PC-9 (cell line): ENCODE measurements at places on chromosomes 11 and 22.

DNA sequence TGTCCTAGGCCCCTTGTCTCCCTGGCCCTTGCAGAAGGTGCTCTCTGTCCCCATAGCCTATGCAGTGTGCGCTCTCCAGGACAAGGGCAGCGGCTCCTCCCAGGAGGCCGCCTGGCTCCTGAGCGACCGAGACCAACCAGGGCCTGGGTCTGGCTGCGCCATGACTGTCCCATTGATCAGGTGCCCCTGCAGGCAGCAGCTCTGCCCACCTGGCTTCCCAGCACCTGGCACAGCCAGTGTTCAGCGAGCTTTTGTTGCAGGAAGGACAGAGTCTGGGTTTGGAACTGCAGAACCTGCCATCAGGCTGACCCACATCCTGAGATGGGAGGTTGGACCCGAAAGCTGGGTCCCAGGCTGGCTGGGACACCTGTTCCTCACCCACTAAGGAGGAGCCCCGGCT, 1001.1 kb downstream of the BRD1 start:
- H3K27me3 ChIP-seq: peaks cover 89% of the 10 kb centered on the region
- H3K4me1 ChIP-seq: no peaks in the 10 kb centered on the region
- no peak for DNase-seq

DNA sequence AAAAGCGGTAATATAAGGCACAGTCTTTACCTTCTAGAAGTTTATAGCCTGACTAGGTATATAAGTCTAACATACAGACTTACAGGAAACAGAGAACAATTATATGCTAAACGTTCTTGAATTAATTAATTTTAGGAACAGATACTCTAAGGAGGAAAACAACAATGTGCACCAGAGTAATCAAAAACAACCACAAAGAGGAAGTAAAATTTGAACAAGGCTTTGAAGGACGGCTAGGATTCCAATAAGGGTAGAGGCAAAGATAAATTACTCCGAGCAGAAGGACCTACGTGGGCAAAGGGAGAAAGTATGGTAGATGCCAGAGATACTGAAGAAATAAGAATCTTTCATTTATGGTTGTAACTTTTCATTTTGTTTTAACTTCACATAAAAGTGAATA, 54.4 kb downstream of the ENTHD1 start:
- no peaks in the 10 kb centered on the region for H3K36me3 ChIP-seq
- no peak for DNase-seq
- H3K4me1 ChIP-seq: no peaks in the 10 kb centered on the region
- no peak overlapping the region for H3K4me3 ChIP-seq
- H3K27me3 ChIP-seq: peaks cover 27% of the 10 kb centered on the region

- H3K27me3 ChIP-seq: no peaks in the 10 kb centered on the region
- H3K36me3 ChIP-seq: 0 out of 2 replicates have a peak, but pooled peaks cover 5% of the 10 kb centered on the region
- no peak overlapping the region for H3K27ac ChIP-seq
- DNase-seq: no peak
- no peak overlapping the region for H3K4me3 ChIP-seq
Measured at GRCh38 chr22:38789606-38790005, 4.3 kb downstream of the DNAL4 start.

GRCh38 chr11:78822931-78823423, 248.3 kb upstream of the NARS2 start:
- H3K4me1 ChIP-seq: no peaks in the 10 kb centered on the region
- H3K4me3 ChIP-seq: no peak overlapping the region
- H3K27ac ChIP-seq: no peak overlapping the region
- DNase-seq: no peak
- peaks cover 69% of the 10 kb centered on the region for H3K27me3 ChIP-seq

GRCh38 chr11:2815762-2816496, 69.6 kb downstream of the CDKN1C start:
- no peak for DNase-seq
- no peaks in the 10 kb centered on the region for H3K4me1 ChIP-seq
- peaks cover 22% of the 10 kb centered on the region for H3K27me3 ChIP-seq

- no peaks in the 10 kb centered on the region for H3K4me1 ChIP-seq
- no peaks in the 10 kb centered on the region for H3K36me3 ChIP-seq
- no peak overlapping the region for H3K4me3 ChIP-seq
- H3K27me3 ChIP-seq: no peaks in the 10 kb centered on the region
Measured at GRCh38 chr11:70908223-70908622, 344.2 kb downstream of the SHANK2 start.

- no peaks in the 10 kb centered on the region for H3K27me3 ChIP-seq
- peak; percentile 67 for DNase-seq
- no peak overlapping the region for H3K27ac ChIP-seq
- no peaks in the 10 kb centered on the region for H3K36me3 ChIP-seq
Measured at GRCh38 chr11:102256251-102256650, 61.0 kb upstream of the BIRC3 start.

DNA sequence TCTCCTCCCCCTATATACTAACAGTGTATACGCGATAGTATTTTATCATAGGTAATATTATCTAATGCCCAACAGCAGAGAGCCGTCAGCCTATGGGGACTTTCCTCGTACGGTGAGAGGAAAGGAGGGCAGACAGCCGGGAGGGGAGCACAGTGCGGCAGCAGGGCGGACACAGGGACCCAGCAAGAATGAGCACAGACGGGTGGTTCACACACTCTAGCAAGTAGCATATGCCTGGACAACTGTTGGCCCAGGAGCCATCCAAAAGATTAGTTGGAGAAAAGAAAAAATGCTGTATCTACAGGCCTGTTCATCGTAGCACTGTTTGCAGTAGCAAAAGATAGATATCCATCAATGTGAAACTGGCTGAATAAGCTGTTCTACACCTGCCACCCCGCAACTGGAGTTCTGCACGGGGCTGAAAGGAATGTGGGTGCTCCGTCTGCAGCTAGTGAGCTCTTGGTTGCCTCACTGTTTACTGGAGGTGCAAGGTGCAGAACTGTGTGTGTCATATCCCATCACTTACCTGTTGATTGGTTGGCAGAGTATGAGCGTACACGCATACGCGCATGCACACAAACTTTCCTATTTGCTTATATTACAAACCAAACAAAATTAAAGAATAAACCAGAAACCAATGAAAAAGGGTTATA, 324.3 kb downstream of the TBC1D22A start:
- H3K27ac ChIP-seq: no peak overlapping the region
- DNase-seq: no peak
- no peaks in the 10 kb centered on the region for H3K4me1 ChIP-seq
- H3K36me3 ChIP-seq: no peaks in the 10 kb centered on the region
- H3K27me3 ChIP-seq: no peaks in the 10 kb centered on the region
- H3K4me3 ChIP-seq: no peak overlapping the region

GRCh38 chr22:47839595-47840227, 1077.3 kb downstream of the TBC1D22A start:
- no peak for DNase-seq
- H3K36me3 ChIP-seq: no peaks in the 10 kb centered on the region
- H3K27me3 ChIP-seq: no peaks in the 10 kb centered on the region

DNA sequence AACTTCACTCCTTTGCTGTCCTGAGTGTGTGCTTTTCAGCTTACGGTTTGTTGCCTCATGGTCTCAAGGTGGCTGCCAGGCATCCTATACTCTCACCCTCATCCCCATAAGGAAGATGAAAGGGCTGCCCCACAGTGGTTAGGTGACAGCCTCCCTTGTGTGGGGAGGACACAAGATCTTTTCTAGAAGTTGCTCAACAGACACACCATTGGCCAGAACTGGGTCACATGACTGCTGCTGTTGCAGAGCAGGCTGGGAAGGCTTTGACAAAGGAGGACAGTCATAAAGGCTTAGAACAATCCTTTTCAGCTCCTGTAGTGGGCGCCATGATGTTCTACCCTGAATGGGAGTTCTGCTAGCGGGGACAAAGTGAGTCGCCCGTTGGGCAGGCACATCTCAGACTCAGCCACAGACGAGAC, 69.7 kb upstream of the RASD2 start:
- H3K4me3 ChIP-seq: no peak overlapping the region
- no peaks in the 10 kb centered on the region for H3K36me3 ChIP-seq
- H3K27ac ChIP-seq: no peak overlapping the region
- no peak for DNase-seq
- H3K4me1 ChIP-seq: 0 out of 2 replicates have a peak, but pooled peaks cover 7% of the 10 kb centered on the region
- H3K27me3 ChIP-seq: no peaks in the 10 kb centered on the region

DNA sequence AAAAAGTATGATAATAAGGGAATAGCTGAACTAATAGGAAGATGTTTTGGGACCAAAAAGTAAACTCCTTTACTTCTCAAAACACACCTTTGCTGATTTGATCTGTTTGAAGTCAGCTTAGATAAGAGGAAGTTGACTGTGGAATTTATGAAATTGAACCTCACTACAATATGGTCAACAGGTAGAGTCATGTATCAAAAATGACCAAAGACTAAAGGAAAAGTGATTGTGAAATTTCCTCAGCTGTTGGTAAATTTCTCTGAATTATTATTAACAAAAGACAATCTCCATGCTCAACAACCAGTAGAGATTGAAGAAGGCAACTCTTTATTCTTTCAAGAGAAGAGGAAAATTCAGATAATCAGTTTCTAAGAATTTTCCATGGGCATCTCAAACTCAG, 826.5 kb downstream of the KCNA4 start:
- H3K4me1 ChIP-seq: no peaks in the 10 kb centered on the region
- no peak overlapping the region for H3K27ac ChIP-seq
- DNase-seq: no peak
- no peaks in the 10 kb centered on the region for H3K36me3 ChIP-seq

DNA sequence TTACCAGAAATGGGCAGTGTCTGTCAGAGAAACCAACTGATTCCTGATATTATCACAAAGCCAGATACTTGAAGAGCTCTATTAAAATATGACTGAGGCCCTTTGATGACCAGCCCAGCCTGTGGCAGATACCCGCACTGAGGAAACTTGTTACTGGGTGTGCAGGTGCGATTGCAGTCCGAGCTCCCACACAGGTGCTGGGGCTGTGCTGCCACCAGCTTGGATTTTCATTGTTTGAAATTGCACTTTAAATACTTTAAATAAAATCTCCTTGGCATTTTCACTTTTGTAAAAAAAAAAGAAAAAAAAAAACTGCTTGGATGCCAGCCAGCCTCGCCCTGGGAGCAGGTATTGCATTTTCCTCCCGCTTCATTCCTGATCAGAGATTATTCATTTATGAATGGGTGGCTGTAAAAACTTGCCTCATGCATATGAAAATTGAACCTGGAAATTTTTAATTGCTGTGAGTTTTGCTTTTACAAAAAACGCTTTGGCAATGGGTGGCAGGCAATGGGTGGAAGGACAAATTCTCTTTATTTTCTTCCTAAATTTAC, 21.2 kb downstream of the EHF start:
- peaks cover 56% of the 10 kb centered on the region for H3K36me3 ChIP-seq
- H3K4me3 ChIP-seq: peak overlapping the region; percentile 38; the same call in 1 of the 2 replicates
- H3K27ac ChIP-seq: peak overlapping the region; percentile 84
- H3K27me3 ChIP-seq: no peaks in the 10 kb centered on the region
- peaks cover 88% of the 10 kb centered on the region for H3K4me1 ChIP-seq
- peak; percentile 66 for DNase-seq

DNA sequence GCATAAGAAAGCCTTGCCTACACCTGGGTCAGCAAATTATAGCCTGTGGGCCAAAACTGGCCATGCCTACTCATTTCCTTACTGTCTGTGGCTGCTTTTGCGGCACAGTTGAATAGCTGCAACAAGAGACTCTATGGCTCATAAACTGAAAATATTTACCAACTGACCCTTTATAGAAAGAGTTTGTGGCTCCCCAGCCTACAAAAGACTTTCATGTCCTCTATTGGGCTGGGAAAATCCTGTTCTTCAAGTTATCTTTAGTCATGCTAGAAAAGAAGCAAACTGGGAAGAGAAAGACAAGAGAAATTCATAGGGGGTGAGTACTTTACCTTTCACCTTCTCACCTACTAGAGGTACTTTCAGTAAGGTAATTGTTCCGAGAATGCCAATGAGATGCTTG, 175.1 kb downstream of the SWAP70 start:
- H3K4me3 ChIP-seq: no peak overlapping the region; the same call in 1 of the 2 replicates
- no peaks in the 10 kb centered on the region for H3K27me3 ChIP-seq
- peak overlapping the region; percentile 77 for H3K27ac ChIP-seq
- DNase-seq: peak; percentile 95
- peaks cover 32% of the 10 kb centered on the region for H3K4me1 ChIP-seq

- H3K4me1 ChIP-seq: peaks cover 42% of the 10 kb centered on the region
- no peak overlapping the region for H3K4me3 ChIP-seq
Measured at GRCh38 chr22:40709752-40710413, 30.6 kb downstream of the MCHR1 start.

DNA sequence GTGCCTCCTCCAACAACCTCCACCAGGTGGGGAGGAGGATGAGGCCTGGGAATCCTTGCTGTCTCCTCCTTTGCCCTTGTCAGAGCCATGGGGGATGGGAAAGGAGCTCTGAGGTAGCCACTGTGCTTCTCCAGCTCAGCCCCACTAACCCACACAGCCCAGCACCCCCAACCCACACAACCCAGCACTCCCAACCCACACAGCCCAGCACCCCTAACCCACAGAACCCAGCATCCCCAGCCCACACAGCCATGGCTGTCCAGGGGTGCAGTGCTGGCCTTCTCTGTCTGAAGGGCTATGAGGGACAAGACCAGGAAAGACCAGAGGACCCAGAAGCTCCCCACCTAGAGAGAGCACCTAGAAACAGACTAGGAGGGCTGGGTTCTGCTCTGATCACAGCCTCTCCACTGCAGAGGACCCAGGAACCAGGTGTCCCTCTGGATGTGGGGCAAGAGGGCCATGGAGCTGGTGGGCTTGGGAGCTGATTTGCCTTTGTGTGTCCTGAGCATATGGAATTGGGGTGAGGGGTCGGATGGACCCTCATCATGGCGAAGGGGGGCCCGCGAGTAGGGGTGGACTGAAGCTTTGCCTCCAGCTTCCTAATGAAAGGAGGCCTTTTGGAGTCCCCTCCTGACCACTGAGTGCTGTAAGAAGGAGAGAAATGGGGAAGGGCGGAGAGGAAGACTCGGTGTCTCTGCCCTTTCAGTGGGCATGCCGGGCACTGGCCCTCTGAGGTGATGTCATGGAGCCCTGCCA, 117.6 kb upstream of the THY1 start:
- no peak for DNase-seq
- no peaks in the 10 kb centered on the region for H3K4me1 ChIP-seq
- H3K4me3 ChIP-seq: no peak overlapping the region
- no peak overlapping the region for H3K27ac ChIP-seq
- H3K27me3 ChIP-seq: peaks cover 5% of the 10 kb centered on the region; the same call in 1 of the 2 replicates

GRCh38 chr11:74444173-74444826, 23.0 kb downstream of the KCNE3 start:
- no peak overlapping the region for H3K4me3 ChIP-seq
- H3K27me3 ChIP-seq: no peaks in the 10 kb centered on the region
- peaks cover 7% of the 10 kb centered on the region; the same call in 1 of the 2 replicates for H3K4me1 ChIP-seq
- H3K27ac ChIP-seq: no peak overlapping the region
- H3K36me3 ChIP-seq: no peaks in the 10 kb centered on the region

GRCh38 chr11:77093987-77094840, 8.4 kb upstream of the OMP start:
- H3K27me3 ChIP-seq: no peaks in the 10 kb centered on the region
- DNase-seq: no peak
- no peak overlapping the region for H3K27ac ChIP-seq
- H3K4me1 ChIP-seq: peaks cover 22% of the 10 kb centered on the region
- H3K4me3 ChIP-seq: no peak overlapping the region
- no peaks in the 10 kb centered on the region for H3K36me3 ChIP-seq
